Right hindlimb (tissue), 1 donor: ENCODE measurements at places on chromosomes 2 and 18.

DNA sequence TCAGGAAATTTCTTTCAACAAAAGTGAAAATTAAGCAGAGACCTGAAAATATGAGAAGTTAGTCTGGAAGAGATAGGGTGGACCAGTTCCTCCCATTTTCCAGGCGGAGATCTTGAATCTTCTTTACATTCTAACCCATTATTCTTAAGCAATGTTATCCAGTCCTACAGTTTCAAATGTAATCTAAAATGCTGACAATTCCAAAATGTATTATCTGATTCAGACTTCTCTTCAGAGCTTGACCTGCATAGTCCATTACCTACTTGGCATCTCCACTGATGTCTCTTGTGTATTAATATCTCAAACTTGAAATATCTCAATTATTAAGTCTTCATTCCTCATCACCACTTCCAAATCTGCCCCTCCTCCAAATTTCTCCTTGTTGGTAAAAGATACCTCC, 28.4 kb upstream of the SLC39A10 start:
- DNase-seq = no peak

GRCh38 chr2:23666980-23667357, 260.0 kb downstream of the ATAD2B start:
- DNase-seq = no peak

GRCh38 chr2:192030289-192030688, 164.4 kb downstream of the TMEFF2 start:
- no peak for DNase-seq

GRCh38 chr18:35672897-35673296, 91.4 kb downstream of the GALNT1 start:
- DNase-seq = no peak

- DNase-seq = no peak
These were observed 5.8 kb upstream of the FAM228A start for GRCh38 chr2:24169023-24169422.

- peak; percentile 53 for DNase-seq
These were observed 93.1 kb downstream of the CABLES1 start for GRCh38 chr18:23228102-23229061.

- DNase-seq = no peak
These were observed 442.6 kb upstream of the LRATD1 start for GRCh38 chr2:14189929-14190328.

DNA sequence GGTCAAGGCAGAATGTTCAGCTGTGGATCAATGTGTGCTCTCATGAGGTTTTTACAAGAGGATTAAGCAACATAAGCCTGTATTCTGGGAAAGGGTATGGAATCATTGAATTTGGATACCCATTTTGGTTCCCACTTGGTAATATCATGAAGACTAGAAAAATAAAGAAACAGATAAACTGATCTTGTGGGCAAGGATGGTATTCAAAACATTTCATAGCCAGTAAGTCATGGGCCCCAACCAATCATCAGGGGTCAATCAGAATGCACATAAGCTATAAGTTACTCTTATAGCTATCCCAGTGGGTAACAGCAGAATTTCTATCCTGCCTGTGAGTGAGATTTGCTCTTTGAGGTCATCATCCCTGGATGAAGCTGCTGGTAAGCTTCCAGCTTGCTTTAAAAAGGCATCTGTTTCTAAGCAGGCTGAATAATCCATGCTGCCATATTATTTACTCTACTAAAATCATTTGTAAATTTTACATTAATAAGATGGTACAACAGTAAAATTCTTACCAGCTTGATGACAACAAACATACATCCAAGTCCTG, 291.2 kb downstream of the RAD51AP2 start:
- no peak for DNase-seq

DNA sequence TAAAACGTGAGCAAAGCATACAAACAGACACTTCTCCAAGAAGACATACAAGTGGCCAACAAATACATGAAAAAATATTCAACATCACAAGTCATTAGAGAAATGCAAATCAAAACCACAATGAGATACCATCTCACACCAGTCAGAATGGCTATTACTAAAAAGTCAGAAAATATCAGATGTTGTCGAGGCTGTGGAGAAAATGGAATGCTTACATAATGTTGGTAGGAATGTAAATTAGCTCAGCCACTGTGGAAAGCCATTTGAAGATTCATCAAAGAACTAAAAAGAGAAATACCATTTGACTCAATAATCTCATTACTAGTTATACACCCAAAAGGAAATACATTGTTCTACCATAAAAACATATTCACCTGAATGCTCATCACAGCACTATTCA, 825.7 kb downstream of the SUCLG1 start:
- no peak for DNase-seq

GRCh38 chr2:80748592-80748991, 444.0 kb upstream of the LRRTM1 start:
- no peak for DNase-seq

DNA sequence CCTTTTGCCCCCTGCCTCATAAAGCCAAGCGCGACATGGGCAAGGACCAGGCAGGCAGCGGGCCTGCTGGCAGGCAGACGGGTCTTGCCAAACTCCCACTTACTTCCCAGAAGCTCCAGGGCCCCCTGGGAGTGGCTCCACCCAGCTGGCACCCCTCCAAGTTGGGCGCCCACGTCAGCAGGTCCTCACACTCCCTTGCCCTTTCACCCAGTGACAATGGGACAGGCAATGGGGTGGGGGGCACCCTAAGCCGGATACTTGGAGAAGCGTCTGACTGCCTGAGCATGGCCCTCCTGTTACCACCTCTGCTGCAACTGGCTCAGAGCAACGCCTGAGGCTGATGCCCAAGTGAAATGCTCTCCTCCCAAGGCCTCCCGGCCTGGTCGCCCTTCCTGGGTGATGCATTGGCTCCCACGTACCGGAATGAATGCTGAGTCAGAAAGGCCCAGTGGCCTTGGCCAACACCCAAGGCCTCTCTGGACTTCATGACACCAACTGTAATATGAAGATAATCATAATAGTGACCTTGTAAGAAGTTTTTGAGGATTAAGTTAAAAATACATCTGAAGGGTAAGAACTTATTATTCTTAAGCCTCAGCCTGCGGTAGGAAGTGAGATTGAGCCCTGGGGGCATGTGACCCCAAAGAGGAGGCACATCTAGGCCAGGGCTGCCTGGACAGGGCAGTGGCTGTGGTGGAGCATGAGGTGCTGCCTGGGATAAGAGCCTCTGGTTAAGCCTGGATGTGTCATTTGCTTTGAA, 31.6 kb downstream of the KCNK3 start:
- no peak for DNase-seq

DNA sequence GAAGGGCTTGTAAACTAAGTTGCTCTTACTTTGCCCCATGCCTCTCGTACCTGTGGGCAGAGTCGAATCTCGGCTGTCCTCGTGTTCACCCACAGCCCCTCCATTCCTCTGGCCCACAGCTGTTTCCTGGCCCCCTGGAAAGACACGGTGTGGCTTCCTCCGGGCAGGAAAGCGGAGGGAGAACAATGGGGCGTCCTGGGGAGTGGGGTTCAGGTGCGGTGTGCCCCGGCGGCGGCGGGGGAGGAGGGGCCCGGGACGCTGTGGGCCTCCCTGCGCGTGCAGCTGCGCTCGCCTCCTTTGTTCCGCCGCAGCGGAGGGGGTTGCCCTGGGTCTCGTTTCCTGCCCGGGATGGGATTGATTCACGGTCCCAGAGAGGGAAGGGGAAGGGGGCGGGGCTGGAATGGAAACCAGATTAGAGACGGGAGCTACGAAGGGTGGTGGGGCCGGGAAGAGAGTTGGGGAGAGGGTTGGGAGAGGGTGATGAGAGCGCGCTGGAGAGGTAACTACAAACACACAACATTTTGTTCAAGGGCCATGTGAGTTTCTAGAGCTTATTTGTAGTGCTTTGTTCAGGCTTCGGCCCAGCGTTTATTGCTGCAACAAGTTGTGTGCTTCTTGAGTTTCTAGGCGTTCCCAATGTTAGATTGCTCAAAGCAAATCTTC, 796 bp downstream of the MYO1B start:
- DNase-seq = peak; percentile 87

GRCh38 chr2:239225371-239225851, 175.4 kb downstream of the HDAC4 start:
- DNase-seq = no peak
